ENCODE measurements at places on chromosomes 12 and 14.

GRCh38 chr12:49587174-49587908, 18.1 kb downstream of the FAM186B start:
- DNase-seq = no peak

- DNase-seq = no peak
These were observed 33.4 kb downstream of the TSPAN9 start for GRCh38 chr12:3110578-3110977.

DNA sequence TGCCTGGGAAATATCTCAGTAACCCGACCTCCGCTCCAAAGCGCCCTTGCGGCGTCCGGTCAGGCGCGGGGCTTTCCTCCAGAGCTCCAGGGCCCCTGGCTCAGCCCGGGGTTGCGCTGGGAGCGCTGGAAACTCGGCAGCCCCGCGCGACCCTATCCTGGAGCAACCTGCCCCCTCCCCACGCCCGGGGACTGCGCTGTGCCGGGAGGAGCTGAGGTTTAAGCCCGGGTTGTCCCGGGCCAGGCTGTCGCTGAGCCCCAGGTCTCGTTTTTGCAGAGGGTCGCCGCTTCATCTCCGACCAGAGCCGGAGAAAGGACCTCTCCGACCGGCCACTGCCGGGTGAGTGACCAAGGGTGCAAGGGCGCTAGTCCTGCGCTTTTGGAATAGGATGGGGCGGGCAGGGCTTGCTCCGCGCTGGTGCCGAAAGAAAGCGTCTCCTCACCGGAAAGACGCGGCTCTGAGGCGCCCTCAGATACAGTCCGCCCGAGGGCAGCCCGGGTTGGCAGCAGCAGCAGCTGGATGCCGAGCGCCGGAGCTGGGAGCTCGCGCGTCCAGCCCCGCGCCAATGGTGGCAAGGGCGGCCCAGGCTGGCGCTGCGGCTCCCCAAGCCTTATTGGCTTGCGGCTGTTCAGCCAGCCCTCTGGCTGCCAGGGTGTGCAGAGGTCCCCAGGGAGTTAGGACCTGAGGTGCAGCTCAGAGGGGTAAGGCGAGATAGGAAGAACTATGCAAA, 1.5 kb downstream of the SPX start:
- peak; percentile 61 for DNase-seq

DNA sequence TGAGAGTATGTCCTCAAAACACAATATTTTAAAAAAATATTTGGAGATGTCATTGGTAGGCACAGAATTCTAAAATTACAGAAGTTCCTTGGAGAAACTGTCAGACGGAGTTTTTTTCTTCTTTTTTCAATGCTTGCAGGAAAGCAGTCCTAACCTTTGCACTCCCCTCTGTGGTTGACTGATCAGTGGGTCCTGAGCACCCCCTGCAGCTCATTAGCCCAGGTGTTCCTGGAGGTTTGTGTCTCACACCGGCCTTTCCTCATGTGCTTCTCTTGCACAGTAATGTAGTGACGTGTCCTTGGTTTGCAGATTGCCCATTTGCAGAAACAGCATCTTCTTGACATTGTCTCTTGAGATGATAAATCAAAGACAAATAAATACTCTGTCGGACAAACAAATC, 513.0 kb downstream of the TMEM121 start:
- DNase-seq = no peak

- DNase-seq = no peak
These were observed 2.8 kb downstream of the MED21 start for GRCh38 chr12:27025116-27025515.

DNA sequence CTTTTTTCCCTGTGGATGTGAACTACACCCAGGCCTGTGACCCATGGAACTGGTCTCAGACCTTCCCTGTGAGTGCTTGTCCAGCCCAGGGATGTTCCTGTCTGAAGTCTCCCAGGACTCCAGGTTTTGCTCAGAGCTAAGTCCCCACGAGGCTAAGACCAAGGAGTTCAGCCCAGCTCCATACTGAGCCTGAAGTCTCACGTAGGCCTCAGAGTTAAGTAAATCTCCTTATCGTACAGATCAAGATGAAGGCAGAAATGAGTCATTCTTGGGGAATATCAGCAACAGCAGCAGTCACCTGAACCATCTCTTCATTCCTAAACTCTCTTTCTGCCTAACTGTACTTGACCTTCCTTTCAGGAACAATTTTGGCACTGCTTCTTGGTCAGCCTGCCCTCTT, 139.8 kb downstream of the ANO6 start:
- DNase-seq = no peak

DNA sequence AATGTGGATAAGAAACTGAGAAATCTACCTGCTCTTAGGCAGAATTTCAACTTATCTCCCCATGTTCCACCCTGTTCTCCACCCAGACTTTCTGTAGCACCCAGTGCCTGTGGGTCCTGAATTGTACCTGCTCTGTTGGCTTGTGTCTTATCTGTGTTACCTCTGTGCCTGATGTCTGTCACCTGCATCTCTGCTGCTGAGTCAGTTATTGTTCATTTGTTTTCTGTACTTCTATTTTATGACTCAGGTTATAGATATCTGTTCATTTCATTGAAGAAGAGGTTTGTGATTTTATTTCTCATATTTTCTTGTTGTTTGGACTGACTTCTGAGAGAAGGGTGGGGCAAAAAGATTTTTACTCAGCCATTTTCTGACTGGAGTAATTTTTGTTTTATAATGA, 11.7 kb downstream of the SOCS4 start:
- no peak for DNase-seq

GRCh38 chr12:124428136-124428791, 133.4 kb downstream of the RFLNA start:
- DNase-seq = no peak

- no peak for DNase-seq
These were observed 3.6 kb downstream of the SMARCD1 start for GRCh38 chr12:50088577-50089335.

- DNase-seq = no peak
These were observed 13.9 kb upstream of the PPP4R3A start for GRCh38 chr14:91523972-91524371.

DNA sequence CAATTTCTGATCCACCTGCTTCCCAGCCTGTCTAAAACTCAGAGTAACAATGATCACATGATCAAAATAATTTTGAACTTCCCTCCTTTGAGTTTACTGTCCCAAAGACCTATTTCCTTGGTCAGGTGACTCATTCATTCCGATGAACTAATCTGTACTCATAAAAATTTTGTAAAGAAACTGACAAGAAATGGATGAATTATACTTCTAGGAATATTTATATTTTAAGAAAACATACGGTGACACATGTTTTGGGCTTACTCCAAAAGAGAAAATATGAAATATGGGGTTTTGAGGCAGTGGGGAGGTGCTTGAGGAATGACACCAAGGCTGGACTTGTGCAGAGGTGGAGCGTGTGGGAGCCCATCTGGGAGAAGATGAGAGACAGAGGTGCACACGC, 42.0 kb downstream of the GUCY2C start:
- no peak for DNase-seq

GRCh38 chr12:69644511-69644910, 33.8 kb upstream of the LRRC10 start:
- DNase-seq = no peak

DNA sequence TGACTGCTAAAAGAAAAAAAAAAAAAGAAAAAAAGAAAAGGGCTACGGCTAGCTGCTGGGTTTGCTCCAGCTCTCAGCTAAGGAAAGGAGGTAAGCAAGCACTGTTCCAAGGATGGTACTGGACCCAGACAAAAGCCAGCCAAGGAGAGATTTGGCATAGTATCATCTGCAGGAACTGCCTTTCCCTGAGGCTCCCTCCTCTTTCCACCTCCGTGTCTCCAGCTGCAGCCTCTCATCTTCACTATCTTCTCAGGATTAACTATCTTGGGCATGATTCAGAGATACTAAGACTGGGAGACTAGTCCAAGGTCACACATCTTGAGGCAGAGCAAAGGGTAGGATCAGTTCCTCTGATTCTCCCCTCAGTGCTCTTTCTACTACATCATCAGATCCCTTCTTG, 6.0 kb downstream of the KITLG start:
- DNase-seq = no peak

DNA sequence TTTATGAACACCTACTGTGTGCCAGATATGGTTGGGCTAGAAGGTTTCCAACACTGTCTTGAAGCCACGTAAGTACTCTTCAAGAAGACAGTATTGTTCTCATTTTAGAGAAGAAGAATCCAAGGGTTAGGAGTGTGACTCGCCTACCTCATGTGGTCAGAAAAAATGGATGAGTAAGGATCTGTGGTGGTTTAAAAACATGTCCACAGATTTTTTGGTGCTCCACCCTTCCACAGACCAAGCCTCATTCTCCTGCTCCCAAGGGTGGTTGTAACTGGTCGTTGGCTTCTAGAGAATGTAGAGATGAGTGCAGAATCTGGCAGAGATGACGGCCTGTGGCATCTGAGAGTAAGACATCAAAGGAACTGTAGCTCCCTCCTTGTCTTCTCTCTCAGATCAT, 30.3 kb upstream of the TTC7B start:
- no peak for DNase-seq

- no peak for DNase-seq
These were observed 193.0 kb downstream of the C12orf50 start for GRCh38 chr12:87836190-87836589.

DNA sequence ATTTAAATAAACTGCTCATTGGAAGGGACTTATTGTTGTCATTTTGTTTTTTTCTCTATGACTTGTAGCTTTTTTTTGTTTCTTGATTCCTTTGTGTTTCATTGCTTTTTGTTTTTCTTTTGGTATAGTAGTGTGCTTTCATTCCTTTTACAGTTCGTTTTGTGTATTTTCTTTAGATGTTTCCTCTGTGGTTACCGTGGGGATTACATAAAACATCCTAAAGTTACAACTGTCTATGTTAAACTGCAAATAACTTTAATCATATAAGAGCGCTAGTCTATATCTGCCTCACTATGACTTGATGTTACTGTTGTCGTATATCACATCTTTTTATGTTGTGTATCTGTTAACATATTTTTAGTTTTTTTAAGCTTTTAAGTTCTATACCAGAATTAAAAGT, 86.9 kb downstream of the ATF7IP start:
- DNase-seq = no peak

DNA sequence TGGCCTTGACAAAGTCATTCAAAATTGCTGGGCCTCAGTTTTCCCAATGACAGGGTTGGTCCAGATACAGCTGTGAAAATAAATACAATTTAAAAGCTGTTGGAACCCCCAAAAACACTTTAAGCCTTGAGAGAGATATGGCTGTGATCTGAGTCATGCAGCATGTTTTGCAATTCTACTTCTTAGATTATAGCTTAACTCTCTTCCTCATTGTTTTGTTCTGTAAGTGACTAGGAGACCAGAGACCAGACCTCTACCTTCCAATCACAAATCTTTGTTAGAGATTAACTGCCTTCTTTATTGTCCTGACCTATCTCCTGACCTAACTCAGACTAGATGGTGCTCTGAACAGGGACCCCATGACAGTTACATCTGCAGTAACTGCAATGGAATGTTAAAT, 198.1 kb downstream of the STXBP6 start:
- no peak for DNase-seq

GRCh38 chr14:51012055-51012454, 67.8 kb upstream of the PYGL start:
- DNase-seq = no peak

DNA sequence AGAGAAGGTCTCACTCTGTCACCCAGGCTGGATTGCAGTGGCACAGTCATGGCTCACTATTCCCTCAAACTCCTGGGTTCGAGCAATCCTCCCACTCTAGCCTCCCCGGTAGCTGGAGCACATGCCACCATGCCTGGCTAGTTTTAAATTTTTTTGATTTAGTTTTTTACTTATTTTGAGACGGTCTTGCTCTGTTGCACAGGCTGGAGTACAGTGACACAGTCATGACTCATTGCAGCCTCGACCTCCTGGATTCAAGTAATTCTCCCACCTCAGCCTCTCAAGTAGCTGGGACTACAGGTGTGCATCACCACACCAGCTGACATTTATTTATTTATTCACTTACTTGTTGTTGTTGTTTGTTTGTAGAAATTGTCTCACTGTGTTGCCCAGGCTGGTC, 22.2 kb upstream of the DIP2B start:
- no peak for DNase-seq

DNA sequence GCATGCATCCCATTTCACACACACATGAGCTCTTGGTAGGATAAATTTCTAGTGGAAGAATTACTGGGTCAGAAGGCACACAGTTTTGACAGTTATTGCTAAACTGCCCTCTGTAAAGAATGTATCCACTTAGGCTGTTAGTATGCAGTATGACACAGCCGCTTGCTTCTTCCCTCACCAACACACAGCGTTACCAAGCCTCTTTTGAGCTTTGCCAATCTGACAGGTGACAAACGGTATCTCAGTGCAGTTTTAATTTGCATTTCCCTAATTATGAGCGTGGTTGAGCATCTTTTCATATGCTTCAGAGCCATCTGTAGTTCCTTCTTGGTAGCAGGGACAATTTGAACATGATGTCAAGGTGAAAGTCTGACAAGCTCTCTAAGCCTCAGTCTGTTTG, 42.9 kb downstream of the HRK start:
- no peak for DNase-seq

GRCh38 chr12:104414581-104415341, 42.0 kb upstream of the CHST11 start:
- no peak for DNase-seq

DNA sequence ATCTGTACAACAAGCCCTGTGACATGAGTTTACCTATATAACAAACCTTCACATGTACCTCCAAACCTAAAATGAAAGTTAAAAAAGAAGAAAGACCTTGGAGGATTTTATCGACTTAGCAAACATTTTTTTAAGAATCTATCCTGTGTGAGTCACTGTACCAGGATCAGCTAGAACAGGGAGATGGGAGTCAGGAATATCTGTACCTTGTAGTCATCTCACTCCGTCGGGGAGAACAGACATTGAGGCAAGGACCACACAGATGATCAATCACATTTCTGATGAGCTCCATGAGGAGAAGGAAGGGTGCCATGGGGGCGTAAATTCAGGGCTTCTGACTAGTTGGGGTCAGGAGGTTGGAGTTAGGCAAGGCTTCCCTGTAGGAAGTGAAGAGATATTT, 310.6 kb downstream of the VRK1 start:
- DNase-seq = no peak

DNA sequence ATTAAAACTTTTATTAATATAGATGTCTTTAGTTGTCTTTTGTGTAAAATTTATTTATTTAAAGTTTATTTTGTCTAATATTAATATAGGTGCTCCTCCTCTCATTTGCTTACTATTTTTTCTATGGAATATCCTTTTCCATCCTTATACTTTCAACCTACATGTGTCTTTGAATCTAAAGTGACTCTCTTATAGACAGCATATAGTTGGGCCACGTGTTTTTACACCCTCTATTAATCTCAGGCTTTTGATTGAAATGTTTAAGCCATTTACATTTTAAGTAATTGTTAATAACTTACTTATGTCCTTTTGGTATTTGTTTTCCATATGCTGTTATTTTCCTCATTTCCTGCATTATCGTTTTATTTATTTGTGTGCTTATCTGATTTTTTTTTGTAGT, 74.4 kb upstream of the LRFN5 start:
- no peak for DNase-seq

DNA sequence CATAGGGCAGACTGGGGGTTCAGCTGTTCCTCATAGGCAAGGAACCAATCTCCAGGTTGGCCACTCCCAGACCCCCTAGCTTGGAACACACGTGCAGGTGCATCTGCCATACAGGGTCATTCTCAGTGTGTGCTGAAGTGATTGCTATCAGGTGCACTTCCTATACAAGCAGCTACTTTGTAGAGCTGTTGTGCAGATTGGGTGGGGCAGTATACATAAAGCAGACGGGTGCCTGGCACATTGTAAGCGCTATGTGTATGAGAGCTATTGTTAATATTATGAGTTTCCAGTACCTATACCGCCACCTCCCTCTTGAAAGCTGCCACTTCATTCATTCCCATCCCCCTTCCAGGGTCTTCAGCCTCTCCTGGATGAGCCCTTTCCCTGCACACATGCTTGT, 17.3 kb downstream of the IRF2BPL start:
- DNase-seq = no peak

Data from progenitor cell of endocrine pancreas (in vitro differentiated cells).